Renal cortex interstitium (tissue), 15 donors: ENCODE measurements at places on chromosomes 12 and 14.

DNA sequence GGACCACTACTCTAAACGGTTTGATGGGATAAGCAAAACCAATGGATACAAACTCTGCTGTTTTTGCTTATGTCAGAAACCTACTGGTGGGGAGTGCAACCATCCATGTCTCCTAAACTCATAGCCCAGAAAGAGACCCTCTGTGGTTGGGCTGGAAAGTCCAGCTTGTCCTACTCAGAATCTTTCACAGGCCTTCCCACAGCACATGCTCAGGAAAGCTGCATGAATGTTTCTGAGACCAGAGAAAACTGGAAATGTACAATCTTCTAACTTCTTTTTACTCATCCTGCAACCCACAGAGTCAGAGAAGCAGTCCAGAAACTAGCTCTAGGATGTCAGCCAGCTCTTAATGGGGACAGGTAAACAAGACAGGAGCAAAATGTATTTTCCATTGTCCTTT is 73.3 kb downstream of the ANO2 start:
- DNase-seq, result no peak

GRCh38 chr14:102870994-102871831 is 51.2 kb upstream of the AMN start:
- DNase-seq, result no peak

DNA sequence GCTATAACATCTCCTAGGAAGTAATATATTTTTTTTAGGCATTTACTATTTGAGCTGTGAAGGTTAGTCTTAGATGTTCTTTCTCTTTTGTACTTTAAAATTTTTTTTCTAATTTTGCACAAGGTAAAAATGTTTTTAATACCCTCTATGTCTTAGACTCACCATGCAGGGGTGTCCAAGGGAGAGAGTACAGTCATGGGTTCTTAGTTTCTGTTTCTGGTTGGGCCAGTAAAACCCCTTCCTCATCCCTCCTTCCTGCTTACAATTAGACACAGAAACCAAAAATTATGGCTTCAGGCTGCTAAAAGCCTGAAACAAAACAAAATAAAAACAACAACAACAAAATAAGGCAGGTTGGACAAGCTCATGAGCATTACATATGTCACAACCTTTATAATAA is 193.0 kb downstream of the SYT1 start:
- no peak for DNase-seq

DNA sequence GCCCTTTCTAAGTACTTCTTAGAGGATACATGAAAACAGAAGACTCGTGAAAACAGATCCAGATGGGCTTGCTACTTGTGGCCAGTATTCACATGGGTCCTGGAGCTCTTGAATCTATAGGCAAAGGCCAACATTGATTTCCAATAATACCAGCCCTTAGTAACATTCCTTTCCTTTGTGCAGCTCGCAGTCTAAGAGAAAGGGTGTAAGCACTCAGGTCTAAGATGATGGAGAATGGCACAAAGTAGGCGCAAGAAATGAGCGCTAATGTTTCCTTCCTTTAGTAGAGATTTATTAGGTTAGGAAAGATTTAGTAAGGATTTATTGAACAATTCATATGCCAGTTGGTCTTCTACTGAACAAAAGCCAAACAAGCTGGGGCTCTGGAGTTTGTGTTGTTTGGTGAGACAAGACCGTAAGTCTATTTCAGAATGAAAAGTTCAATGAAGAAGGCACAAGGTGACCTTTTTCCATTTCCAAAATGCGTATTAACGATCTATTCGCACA is 525 bp downstream of the RNU6-8 start:
- DNase-seq, result no peak

DNA sequence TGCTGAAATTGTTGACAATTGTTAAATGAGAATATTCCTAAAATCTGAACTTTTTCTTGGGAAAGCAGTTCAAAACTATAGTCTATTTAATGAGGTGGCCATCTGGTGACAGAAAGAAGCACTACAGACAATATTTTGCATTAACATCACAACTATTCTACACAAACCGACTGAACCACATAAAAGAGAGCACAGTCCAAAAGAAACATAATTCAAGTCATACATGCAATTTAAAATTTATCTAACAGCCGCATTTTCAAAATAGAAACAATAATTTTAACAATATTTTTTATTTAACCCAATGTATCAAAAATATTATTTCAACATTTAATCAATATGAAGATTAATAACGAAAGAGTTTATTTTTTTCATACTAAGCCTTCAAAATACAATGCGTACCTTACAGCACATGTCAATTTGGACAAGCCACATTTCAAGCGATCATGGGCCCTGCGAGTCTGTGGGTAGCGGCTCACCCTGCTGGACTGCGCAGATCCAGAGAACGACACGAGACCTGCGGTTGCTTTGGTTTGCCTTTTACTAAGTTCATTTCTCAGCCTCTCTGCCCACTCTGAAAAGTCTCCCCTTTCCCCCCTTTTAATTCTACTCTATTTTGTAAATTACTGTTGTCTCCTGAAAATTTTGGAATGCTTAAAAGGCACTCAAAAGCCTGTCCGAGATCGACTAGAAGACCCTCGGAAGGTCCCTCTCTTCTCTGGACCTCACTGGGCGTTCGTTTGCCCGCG is 947 bp upstream of the LRRC9 start:
- DNase-seq, result no peak

DNA sequence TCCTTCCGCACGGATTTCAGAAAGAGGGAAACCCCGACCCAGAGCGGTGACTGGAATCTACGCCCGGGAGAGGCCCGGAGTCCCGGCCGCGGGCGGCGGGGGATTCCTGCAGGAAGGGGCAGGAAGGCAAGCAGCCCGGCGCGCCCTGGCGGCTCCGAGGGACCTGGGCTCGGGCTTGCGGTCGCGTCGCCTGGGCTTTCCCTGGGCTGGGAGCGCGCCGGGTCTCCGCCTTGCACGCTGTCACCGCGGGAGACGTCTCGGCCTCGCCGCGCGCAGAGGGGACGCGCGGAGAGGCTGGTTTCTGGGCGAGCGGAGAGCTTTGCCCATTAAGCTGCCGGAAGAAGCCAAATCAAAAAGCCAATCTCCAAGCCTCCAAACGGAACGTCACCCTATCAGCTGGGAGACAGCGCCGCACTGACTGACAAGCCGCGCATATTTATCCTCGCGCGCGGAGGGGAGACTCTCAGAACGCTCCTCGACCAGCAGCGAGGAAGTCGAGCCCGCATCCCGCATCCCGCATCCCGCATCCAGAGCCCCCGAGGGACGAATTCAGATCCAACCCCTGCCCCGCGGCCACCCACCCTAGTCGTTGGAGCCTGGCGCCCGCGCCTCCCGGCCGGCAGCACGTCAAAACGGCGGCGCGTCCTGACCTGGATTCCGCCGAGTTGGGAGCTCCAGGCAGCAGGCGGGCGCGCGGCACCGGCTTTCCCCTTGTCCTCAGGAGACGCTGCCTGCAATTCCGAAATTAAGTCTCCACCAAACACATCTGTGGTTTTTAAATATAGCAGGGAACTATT is at the start of gene SLC8A3:
Gene SLC8A3, minus strand, starts transcription at position 293 of the 797 bp plus-strand sequence. CDS start 20,529 bp downstream, outside the sequence.
- no peak for DNase-seq

DNA sequence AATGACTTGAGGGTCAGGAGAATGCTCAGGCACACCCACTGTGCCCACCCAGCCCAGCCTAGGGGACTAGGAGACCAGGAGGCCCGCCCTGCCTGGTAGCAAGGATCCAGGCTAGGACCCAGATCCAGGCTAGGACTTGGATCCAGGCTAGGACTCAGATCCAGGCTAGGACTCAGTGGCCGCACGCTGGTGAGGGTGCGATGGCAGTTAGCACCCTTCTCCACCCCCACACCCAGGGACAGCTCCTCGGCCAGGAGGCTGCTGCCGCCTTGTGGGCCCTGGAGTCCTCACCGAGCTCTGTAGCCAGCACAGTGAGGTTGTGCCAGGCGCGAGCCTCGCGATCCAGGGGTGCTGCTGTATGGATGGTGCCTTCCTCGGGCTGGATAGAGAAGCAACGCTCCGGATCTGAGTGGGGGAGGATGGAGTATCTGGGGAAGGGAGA is 5.1 kb downstream of the CDH24 start:
- no peak for DNase-seq

DNA sequence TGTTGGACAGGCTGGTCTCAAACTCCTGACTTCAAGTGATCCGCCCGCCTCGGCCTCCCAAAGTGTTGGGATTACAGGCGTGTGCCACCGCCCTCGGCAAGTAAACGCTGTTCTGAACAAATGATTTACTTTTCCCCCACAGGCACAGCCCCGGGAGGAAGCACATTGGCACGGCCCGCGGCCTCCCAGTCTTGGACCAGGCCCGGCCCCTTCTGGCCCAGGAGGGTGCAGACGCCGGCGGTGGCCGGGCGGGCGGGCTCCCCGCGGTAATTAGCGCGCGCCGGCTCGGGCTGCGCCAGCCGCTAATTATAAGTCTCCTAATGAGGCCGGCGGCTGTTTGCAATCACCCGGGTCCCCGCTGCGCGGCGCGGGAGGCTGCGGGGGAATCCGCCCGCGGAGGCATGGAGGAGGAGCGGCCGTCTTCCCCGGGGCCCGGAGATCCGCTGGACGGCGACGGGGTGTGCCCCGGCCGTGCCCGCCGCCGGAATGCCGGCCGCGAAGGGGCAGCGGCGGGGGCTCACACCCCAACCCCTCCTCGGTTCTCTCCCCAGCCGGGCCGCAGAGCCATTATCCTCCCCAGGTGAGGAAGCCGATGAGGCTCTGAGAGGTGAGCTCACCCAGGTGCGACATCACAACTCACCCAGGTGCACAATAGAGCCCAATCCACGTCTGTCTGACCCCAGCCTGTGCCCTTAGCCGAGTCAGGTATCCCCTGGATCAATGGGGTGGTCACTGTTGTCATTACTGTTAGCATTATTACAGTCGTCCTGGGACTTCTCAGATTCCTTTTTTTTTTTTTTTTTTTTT is 3.3 kb upstream of the POP5 start:
- DNase-seq, result no peak

DNA sequence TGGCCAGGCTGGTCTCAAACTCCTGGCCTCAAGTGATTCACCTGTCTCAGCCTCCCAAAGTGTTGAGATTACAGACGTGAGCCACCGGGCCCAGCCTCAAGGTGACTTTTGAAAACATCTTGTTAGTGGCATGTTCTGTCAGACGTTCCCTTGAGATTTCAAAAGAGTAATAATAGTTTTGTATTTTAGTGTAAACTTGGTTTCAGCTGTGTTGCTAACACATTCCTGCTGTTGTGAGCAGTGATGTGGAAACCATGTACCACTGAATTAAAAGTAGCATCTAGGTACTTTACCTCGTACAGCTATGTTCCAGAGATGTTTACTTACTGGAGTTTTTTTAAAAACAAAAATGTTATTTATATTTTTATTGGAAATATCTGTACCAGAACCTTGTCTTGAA is 111.3 kb downstream of the AEBP2 start:
- DNase-seq, result no peak

DNA sequence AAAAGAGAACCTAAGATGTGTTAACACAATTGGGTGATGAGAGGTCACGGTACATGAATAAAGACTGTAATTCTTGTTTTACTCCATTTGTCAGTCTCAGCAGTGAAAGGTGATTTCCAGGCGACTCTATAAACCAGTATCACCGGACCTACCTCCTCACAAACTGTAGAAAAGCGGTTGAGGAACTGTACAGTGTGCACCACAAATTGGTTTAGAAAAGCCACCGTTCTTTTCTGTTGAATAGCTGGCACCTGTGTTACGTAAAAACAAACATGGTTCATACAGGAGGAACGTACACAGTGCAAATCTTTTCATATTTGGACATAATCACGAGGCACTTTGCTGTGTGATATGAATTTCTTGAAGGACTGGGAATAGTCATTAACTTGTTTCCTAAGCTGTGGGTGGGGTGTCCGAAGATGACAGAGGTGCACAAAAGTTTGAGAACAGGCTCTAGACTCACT is 663 bp downstream of the WASHC3 start:
- no peak for DNase-seq

DNA sequence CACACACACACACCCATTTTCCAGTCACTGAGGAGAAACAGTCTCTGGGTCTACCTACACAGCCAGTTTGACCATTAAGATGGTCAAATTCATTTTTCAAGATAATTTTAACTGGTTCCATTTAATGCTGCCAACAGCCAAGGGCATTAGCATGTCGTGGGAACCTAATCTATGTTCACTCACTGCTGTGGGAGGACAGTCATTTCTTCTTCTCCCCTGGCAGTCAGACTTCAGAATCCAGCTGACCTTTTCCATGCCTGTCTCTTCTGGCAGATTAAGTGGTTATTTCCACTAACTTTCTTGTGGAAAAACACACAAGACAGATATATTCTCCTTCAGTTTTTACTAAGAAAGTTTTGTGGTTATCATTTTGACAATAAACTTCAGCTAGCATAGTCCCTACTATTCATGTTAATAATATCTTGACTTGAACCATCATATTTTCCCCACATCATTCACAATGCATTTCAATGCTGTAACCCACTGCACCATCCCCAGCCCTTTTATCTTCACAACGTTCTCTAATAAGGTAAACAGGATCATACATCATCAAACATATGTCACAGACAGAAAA is 82.2 kb downstream of the DAD1 start:
- DNase-seq, result no peak

DNA sequence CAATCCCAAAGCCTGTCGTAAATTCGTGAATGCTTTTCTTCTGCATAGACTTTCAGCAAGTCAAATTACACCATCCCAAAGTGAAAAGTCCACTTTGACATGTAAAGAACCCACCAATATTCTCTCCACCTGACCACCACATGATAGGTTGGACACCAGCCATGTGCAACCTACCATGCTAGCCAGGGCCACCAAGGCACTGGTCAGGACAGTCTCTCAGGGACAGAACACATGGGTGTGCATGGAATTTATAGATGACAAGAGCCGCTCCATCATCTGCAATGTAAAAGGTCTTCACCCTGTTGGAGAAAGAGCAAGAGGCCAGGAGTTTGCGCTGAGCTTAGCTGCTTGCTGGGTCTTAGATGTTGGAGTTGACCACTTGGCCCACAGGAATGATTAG is 5.4 kb upstream of the KRT76 start:
- no peak for DNase-seq

- no peak for DNase-seq
Observed at GRCh38 chr14:55417955-55418354, 6.3 kb upstream of the ATG14 start.

GRCh38 chr14:68548194-68549076 is 244.4 kb downstream of the ZFP36L1 start:
- peak; percentile 95 for DNase-seq

GRCh38 chr12:80419644-80420043 is 24.4 kb upstream of the PTPRQ start:
- no peak for DNase-seq

DNA sequence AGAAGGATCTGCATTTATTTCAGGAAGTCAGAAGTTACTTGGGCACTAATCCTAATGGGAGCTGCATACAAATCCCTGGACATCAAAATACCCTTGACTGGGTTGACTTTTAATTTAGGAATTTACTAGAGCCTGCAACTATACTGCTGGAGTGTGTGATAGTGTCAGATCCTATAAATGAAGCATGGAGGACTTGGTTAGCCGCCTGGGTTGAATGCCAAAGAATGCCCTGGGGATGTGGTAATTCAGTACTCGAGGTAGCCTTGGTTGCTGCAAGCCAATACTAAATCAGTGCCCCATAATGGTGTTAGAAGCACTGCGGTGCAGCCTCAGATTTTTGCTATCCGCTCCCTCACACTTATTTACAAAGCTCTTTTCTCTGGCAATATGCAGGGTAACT is 184.9 kb downstream of the CAPZA3 start:
- DNase-seq, result no peak

- DNase-seq, result no peak
Observed at GRCh38 chr14:88866305-88866704, 41.9 kb downstream of the TTC8 start.
